Kidney glomerular epithelial cell (primary cell): ENCODE measurements at places on chromosomes 4 and X.

DNA sequence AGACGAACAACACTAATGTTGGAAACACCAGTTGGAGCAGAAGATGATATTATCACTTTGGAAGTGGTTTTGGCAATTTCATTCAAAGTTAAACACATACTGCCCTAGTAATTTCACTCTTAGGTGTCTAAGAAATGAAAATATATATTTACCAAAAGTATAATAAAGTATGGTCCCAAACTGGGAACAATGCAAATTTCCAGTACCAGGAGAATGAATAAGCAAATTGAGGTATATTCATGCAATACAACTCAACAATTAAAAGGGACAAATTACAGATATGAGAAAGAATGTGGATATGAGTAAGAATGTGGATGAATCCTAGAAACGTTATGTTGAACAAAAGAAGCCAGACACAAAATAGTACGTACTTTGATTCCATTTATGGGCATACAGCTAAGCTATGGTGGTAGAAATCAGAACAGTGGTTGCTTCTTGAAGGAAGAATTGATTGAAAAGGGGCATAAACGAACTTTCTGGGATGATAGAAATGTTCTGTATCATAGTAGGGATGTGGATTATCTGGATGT is 10.0 kb downstream of the ELMOD2 start:
- DNase-seq, result no peak

GRCh38 chr4:2432991-2433530 is 14.3 kb downstream of the CFAP99 start:
- DNase-seq, result no peak

- no peak for DNase-seq
Observed at GRCh38 chr4:60216752-60217151, 983.4 kb upstream of the ADGRL3 start.

GRCh38 chr4:101064541-101065180 is 282.7 kb downstream of the PPP3CA start:
- DNase-seq, result no peak

DNA sequence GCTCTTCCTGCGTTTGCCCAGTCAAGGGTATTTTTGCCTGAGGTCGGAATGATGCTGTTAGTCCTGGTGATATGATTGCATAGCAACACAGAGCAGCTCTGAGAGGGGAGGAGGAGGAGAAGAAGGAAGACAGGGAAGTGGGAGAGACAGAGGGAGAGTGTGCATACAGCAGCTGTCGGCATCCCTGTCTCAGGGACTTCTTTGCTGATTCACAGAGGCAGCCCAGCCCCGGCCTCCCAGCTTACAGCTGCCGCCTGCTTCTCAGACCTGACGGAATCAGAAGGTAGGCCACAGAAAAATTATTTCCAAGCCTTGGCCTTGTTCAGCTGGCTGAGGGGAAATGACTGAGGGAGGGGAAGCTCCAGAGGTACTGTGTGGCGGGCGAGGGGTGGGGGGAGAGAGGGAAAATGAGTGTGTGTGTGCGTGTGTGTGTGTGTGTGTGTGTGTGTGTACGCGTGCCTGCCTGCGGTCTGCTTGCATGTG is 319 bp downstream of the DRP2 start:
- DNase-seq, result no peak
